ENCODE measurements at places on chromosomes 1 and 21.

DNA sequence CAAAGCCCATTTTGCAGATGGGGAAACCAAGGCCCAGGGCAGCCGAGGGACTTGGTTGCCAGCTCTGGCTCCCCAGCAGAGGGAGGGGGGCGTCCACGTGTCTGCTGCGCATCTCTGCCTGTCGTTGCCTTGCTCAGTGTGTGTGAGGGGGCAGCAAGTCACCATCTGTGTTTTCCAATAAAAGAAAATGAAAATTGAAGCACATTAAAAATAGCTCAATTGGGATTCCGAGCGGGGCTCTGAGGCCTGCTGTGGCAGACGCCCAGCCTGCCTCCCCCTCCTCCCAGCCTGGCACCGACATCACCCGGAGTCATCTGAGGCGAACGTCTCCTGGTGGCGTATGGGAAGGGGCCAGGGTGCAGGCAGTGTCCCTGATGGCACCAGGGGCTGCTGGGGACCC, 51.2 kb downstream of the EPHB2 start:
- no peak for DNase-seq

DNA sequence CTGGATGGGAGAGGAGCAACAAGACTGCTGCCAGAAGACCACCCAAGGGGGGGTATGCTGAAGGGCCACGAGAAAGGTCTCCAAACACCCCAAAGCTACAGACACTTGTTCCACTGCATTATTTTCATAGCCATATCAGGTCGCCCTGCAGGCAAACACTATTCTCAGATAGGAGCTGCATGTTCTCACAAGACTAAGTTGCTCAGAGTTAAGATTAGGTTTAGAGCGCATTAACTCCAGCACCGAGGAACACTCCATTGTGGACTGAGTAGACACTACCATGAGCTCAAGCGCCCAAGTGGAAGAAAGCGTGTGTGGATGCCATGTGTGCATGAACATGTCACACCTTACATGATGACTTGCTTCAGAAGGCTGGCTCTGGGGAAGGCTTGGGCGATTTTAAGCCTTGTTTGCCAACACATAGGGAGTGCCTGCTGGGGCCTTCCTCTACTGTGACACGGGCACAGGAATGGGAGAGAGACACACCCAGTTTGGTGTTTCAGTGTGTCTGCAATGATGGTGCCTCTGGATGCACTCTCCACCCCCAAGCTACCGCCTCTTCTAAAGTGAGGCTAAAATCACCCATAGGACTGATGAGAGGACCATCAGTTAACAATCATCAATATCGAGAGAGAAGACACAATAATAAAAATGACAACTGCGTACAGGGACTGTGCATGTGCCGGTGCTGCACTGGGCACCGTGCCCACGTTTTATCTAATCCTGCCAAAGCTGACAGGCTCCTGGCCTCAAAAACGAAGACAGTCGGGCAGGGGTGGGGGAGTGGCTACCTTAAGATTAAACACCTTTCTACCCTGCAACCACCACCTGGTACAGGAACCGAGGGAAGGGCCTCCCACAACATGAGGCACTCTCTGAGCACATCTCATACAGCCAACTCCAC, 34.9 kb downstream of the SSBP3 start:
- DNase-seq, result no peak

GRCh38 chr1:67722292-67722944, 37.4 kb downstream of the GADD45A start:
- DNase-seq, result no peak

GRCh38 chr1:29542548-29542947, 306.2 kb downstream of the PTPRU start:
- DNase-seq, result no peak

DNA sequence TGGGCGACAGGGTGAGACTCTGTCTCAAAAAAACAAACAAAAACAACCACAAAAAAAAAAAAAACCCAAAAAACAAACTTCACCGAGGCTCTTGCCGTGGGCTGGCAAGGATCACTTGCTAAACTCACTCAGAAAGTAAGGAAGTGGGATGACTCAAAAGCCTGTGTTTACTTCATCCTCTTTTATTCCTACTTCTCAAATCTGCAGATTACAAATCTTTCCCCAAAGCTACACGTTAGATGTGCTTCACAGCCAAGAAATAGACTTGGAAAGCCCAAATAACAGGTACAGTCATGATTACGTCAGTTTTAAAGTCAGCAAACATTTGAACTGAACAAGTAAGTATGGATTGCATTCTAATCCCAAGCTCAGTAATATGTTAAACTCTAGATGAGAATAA, 359.3 kb downstream of the ADGRL2 start:
- no peak for DNase-seq

DNA sequence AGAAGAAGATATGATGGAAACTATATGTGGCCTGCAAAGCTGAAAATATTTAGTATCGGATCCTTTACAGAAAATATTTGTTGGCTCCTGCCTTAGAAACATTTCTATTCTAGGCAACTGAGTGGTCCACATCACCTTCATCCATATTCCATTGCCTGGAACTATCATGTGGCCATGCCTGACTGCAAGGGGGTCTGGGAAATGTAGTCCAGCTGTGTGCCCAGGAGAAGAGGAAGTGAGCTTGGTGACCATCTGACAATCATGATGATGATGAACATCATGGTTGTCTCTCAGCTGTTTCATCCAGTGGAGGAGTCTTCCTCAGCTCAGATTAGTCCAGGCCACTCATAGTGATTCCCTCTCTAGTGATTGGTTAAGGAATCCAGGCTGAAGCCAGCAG, 61.8 kb upstream of the IFNLR1 start:
- DNase-seq, result no peak

DNA sequence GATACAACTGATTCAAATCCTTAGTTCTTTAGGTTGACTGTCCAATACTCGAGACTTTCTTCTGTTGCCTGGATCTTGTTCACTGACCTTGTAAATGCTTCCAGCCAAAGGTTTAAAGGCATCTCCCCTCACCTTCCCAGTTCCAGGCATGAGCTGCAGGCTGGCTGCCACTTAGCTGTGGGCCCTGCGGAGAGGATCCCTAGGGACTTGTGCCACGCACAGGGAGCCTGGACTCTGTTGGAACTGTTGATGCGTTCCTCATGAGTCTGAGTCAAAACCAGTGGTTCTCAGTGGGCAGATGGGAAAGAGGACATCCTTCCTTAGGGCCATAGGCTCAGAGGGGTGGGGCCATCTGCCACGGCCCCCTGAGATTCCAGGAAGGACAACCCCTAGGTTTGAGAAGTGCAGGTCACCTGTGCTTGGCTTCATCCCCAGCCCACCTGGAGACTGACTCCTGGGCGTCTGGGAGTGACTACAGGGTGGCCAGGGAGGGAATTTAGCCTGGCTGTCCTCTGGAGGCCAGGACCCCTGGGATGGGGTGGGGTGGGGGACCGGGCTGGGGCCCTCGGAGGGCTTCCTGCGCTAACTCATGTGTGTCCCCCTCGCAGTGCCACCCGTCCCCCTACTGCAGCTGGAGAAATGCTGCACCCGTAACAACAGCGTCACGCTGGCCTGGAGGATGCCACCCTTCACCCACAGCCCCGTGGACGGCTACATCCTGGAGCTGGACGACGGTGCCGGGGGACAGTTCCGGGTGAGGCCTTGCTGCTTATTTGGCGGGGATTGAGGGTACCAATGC, 37.6 kb upstream of the GNPAT start:
- DNase-seq, result no peak

DNA sequence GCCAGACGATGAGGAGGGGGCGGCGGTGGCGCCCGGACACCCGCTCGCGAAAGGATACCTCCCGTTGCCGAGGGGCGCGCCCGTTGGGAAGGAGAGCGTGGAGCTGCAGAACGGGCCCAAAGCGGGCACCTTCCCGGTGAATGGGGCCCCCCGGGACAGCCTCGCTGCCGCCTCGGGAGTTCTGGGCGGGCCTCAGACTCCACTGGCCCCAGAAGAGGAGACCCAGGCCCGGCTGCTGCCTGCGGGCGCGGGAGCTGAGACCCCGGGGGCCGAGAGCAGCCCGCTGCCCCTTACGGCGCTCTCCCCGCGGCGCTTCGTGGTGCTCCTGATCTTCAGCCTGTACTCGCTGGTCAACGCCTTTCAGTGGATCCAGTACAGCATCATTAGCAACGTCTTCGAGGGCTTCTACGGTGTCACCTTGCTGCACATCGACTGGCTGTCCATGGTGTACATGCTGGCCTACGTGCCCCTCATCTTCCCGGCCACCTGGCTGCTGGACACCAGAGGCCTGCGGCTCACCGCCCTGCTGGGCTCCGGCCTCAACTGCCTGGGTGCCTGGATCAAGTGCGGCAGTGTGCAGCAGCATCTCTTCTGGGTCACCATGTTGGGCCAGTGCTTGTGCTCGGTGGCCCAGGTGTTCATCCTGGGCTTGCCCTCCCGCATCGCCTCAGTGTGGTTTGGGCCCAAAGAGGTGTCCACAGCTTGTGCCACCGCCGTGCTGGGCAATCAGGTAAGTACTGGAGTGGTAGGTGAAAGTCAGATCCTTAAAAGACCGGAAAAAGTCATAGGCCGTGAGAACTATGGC, 588 bp downstream of the FLVCR1 start:
- DNase-seq, result no peak

DNA sequence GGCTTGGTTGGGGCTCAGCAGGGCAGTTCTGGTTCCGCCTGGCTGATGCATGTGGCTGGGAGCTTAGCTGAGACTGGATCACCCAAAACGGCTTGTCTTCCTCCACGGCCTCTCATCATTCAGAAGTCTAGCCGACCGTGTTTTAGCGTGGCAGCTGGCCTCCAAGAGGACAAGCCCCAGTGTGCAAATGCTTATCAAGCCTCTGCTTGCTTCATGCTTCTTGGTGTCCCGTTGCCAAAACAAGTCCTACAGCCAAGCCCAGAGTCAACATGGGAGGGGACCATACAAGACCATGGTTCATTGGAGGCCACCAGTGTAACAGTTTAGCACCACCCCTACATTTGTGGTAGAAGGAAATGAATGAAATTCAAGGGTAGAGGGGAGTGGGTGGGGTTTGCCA, 10.5 kb upstream of the KDF1 start:
- DNase-seq, result no peak

DNA sequence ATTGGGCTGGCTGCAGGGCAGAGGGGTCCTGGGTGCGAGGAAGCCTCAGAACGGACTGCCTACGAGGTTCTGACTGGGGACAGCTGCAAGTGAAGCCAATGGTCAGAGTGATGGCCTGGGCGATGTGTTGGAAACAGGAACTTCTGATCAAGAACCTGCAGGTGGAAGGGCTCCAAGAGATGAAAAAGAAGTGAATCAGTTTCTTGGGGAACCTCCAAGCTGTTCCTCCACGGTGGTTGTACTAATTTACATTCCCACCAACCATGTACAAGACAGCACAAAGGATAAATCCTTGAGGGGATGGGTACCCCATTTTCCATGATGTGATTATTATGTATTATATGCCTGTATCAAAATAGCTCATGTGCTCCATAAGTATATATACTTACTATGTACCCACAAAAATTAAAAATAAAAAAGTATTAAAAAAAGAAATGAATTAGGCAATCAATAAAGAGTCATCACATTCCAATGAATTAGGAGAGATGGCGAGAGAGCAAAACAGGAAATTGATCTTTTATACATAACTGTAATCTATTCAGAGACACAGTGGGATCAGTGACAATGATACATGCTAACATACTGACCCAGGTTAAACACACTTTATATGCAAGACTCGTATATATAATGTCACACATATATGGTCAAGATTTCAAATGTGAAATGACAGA, 58.1 kb downstream of the PTPN14 start:
- no peak for DNase-seq

DNA sequence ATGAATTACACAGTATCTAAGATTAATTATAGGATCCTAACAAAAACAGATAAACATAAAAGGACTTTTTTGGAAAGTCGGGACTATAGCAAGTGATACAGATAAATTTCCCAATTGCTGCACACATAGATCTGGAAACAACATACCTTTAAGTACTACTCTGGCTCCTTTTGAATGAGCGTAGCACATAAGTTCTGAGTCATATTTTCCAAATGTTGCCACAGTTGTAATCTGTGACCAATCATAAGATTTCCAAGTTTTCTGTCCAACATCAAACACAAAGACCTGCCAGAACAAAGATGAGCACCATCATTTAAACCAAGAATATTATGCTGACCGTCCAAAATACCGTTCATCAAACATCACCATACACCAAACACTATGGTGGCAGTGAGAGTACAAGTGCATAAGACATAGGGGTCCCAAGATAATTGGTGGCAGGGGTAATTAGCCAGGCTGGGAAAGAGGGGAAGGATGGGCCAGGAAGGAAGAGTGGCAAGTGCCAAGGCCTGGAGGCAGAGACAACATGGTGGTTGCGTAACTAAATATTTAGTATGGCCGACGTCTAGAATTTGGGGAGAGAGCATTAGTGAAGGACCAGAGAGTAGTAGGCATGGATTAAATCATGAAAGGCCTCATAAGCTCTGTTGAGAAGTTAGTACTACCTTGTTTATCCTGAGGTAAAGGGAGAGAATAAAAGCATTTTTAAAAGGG, 3.6 kb downstream of the CTBS start:
- no peak for DNase-seq

DNA sequence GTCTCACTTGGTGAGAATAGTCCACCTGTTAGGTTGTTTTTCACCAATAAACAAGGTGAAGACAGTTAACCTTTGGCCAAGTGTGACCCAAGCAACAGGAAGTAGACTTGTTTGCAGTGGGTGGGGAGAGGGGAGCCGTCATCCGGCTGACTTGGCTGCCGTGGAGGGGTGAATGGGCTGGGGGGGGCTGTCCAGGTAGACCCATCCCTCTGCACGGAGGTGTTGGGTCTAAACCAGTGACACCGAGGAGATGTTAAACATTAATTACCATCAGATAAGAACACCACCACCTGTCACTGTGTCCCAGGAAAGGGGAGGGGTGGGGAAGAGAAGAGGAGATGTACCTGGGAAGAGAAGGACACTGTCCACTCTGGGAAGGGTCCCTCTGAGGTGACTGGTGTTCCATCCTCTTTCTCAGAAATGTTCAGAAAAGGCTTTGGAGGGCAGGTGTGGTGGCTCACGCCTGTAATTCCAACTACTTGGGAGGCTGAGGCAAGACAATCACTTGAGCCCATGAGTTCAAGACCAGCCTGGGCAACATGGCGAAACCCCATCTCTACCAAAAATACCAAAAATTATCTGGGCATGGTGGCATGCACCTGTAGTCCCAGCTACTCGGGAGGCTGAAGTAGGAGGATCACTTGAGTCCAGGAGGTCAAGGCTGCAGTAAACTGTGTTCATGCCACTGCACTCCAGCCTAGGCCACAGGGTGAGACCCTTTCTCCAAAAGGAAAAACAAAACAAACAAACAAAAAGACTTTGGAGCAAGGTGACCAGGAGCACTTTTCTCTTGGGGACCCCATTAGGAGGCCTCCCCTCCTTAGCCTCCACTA, 6.7 kb upstream of the MYOM3 start:
- DNase-seq, result no peak

- DNase-seq, result peak; percentile 28
Observed at GRCh38 chr1:228166170-228166936, 749 bp downstream of the IBA57 start.

Measured in NCI-H2107 (cell line).